ENCODE measurements at places on chromosomes 3 and 15.
A peak's percentile ranks its signal among the peaks of the same experiment; 100 is the strongest.

- H3K27ac ChIP-seq: no peak overlapping the region
- H3K4me3 ChIP-seq: no peak overlapping the region
- H3K4me1 ChIP-seq: peaks cover 1% of the 10 kb centered on the region
- H3K36me3 ChIP-seq: no peaks in the 10 kb centered on the region
These were observed 408.2 kb upstream of the THBS1 start for GRCh38 chr15:39172380-39173281.

DNA sequence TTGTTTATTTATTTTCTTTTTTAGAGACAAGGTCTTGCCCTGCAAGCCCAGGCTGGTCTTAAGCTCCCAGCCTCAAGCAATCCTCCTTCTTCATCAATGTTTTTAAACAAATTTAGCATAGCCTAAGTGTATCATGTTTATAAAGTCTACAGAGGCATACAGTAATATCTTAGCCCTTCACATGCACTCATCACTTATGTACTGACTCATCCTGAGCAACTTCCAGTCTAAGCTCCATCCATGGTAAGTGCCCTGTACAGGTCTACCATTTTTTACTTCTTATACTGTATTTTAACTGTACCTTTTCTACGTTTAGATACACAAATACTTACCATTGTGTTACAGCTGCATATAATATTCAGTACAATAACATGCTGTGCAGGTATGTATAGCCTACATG is 860.0 kb downstream of the FHIT start:
- no peak overlapping the region for H3K4me3 ChIP-seq
- H3K27me3 ChIP-seq: peaks cover 3% of the 10 kb centered on the region
- DNase-seq: no peak
- H3K4me1 ChIP-seq: no peaks in the 10 kb centered on the region

DNA sequence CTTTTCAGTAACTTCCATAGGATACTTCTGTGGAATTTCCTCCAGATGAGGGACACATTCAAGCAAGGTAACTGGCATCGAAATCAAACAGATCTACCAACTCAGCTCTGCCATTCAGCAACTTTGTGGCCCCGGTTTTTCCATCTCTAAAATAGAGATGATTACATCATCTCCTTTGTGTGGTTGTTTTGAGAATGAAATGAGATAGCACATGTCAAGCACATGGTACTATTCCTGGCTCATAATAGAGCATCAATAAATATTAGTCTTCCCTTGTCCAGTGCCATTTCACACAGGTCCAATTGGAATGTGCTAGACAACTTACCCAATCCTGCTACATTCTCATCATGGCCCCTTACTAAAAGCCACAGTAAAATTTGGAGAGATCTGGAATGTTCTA is 24.2 kb upstream of the TM4SF4 start:
- no peak overlapping the region for H3K4me3 ChIP-seq
- DNase-seq: no peak
- H3K4me1 ChIP-seq: no peaks in the 10 kb centered on the region
- no peak overlapping the region for H3K27ac ChIP-seq
- peaks cover 1% of the 10 kb centered on the region for H3K27me3 ChIP-seq

GRCh38 chr3:130395331-130395730 is 49.9 kb downstream of the COL6A5 start:
- H3K4me1 ChIP-seq: no peaks in the 10 kb centered on the region
- H3K36me3 ChIP-seq: no peaks in the 10 kb centered on the region
- no peak overlapping the region for H3K27ac ChIP-seq

GRCh38 chr15:86677278-86677677 is 597.6 kb downstream of the AGBL1 start:
- no peaks in the 10 kb centered on the region for H3K27me3 ChIP-seq
- H3K4me1 ChIP-seq: no peaks in the 10 kb centered on the region

DNA sequence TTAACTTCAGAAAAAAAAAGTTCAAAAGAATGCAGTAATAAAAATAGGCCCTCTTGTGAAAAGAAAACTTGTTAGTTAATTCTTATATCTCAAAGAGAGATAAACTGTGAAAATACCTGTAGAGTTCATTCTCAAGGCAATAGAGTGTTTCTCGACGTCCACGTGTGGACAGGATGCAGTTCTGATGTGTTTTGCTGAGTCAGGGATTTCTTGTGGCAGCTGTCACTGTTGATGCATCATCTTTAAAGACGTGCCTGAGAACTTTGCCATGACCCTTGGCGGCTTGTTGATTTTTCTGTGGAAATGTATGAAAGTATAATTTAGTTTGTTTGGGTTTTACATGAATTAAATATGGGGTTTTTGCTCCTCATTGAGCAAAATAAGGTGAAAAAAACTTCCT is 702.2 kb downstream of the NLGN1 start:
- no peak overlapping the region for H3K4me3 ChIP-seq
- no peaks in the 10 kb centered on the region for H3K36me3 ChIP-seq
- no peak overlapping the region for H3K27ac ChIP-seq
- DNase-seq: no peak
- H3K27me3 ChIP-seq: no peaks in the 10 kb centered on the region

- peak overlapping the region; percentile 41 for H3K27ac ChIP-seq
- no peak for DNase-seq
- no peak overlapping the region for H3K4me3 ChIP-seq
- H3K36me3 ChIP-seq: peaks cover 7% of the 10 kb centered on the region
These were observed 10.1 kb downstream of the TOP2B start for GRCh38 chr3:25654576-25654975.

DNA sequence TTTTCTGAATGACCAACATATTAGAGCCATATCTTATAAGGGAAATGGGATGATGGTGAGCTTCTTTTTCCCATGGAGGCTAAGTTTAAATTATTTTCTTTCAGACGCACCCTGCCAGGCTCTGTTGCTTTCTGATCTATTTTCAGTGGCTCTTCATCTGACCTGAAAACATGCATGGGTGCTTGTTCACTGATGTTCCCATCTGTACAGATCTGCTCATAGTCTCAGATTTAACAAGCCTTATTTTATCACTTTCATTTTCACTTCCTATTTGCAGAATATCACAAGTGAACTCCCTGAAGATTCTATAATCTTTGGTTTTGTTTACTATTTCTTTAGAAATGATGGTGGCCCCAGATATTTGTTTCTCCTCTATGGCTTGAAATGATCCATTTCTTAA is 31.1 kb upstream of the SUCLG2 start:
- H3K36me3 ChIP-seq: no peaks in the 10 kb centered on the region
- H3K27ac ChIP-seq: no peak overlapping the region
- H3K4me1 ChIP-seq: no peaks in the 10 kb centered on the region
- no peak for DNase-seq
- no peak overlapping the region for H3K4me3 ChIP-seq
- no peaks in the 10 kb centered on the region for H3K27me3 ChIP-seq

DNA sequence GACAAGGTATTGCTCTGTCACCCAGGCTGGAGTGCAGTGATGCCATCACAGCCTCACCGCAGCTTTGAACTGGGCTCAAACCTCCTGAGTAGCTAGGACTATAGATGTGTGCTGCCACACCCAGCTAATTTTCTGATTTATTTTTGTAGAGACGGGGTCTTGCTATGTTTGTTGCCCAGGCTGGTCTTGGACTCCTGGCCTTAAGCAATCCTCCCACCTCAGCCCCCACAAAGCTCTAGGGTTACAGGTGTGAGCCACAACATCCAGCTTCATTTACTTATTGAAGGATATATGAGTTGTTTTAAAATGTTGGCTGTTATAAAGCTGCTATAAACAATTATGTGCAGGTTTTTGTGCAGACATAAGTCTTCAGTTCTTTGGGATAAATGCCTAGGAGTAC is 62.2 kb downstream of the SEC22A start:
- no peak for DNase-seq
- H3K27me3 ChIP-seq: no peaks in the 10 kb centered on the region
- H3K4me3 ChIP-seq: no peak overlapping the region
- no peaks in the 10 kb centered on the region for H3K4me1 ChIP-seq

DNA sequence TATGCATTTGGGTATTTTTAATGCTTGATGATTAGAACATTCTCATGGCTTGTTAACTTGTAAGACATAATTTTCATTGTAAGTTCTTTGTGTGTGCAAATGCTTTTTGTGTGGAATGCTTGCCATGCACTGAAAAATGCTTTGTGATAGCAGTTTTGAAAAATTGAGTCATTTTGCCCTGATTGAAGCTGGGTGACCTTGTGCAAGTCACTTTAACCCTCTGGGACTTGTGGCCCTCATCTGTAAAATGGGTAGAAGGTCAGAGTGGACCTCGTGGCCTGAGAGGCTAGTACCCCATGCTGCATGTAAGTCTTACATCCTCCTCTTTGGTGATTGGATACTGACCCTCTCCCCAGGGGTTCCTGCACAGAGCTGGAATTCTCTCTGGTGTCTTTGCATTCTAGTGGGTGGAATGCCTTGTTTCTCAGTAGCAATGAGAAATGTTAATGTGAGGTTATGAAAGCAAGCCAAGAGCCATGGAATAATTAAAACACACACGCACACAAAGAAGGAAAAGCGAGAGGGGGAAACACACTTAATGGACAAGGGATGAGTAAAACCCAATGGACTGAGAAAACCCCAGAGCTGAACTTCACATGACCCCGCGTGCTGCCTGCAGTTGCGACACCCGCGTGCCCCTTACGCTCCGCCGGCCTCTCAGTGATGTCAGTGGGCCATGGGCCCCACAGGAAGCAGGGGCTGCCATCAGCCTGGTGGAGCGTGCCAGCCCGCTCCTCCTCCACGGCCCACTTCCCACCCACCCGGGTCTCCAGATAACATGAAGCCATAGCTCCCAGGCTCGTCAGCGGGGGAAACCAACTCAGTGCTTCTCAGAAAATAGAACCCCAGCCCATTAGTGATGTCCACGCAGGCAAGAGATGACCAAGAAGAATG is 44.0 kb downstream of the SMAD3 start:
- H3K4me3 ChIP-seq: no peak overlapping the region
- no peaks in the 10 kb centered on the region for H3K27me3 ChIP-seq
- DNase-seq: no peak
- H3K4me1 ChIP-seq: peaks cover 20% of the 10 kb centered on the region
- peaks cover 13% of the 10 kb centered on the region for H3K36me3 ChIP-seq

GRCh38 chr15:66797921-66798320 is 95.9 kb downstream of the SMAD6 start:
- no peaks in the 10 kb centered on the region for H3K4me1 ChIP-seq
- no peak for DNase-seq
- no peaks in the 10 kb centered on the region for H3K36me3 ChIP-seq
- no peak overlapping the region for H3K4me3 ChIP-seq
- no peak overlapping the region for H3K27ac ChIP-seq

Data from glutamatergic neuron (in vitro differentiated cells).